ENCODE measurements at places on chromosomes 2 and 18.

GRCh38 chr2:23508066-23508390, 123.0 kb downstream of the KLHL29 start:
- no peak for DNase-seq

GRCh38 chr18:27823053-27823452, 353.9 kb downstream of the CDH2 start:
- no peak for DNase-seq

DNA sequence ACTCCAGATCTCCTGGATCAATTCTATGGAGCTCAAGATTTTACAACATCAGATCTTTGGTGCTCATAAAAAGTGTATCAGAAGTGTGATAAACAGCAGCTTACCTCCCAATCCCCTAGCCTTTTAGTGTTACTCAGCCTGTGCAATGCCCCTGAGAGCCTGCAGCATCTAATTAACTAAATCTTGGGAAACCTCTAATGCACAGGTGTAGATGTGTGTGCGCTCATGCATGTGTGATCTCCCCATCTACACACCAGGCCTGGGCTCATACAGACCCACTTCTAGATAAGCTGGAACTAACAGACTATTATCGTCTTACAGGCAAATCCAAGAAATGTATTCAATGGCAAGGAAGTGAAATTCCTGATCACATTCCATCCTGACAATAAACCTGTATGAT, 7.5 kb downstream of the SUCLG1 start:
- DNase-seq, result no peak

DNA sequence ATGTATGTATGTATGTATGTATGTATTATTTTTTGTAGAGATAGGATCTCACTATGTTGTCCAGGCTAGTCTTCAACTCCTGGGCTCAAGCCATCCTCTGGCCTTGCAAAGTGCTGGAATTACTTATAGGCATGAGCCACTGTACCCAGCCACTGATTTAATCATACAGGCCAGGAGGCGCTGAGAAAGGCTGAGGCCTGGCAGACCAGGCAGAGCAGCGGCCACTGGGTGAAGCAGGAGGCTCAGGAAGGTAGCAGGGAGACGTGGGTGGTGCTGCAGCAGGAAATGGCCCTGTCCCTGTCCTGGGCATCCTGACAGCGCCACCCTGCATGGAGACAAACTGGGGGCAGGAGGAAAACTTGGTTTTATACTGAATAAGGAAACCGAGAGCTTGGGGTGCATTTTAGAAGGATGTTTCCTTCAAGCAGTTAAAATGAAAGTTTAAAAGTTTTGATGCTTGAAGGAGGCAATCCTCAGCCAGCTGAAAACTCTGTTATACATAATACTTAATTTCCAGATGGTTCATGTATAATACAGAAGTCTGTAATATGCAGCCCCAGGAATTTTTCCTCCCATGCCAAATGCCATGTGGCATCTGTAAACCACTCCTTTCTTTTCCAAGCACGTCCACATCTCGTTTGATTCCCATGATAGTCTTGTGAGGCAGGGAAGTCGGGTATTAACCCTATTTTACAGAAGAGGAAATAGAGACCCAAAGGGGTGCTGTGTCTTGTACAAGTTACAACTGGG, 182.4 kb downstream of the CELF4 start:
- DNase-seq, result no peak

- DNase-seq, result no peak
Observed at GRCh38 chr2:231138699-231139098, 13.9 kb upstream of the HTR2B start.

DNA sequence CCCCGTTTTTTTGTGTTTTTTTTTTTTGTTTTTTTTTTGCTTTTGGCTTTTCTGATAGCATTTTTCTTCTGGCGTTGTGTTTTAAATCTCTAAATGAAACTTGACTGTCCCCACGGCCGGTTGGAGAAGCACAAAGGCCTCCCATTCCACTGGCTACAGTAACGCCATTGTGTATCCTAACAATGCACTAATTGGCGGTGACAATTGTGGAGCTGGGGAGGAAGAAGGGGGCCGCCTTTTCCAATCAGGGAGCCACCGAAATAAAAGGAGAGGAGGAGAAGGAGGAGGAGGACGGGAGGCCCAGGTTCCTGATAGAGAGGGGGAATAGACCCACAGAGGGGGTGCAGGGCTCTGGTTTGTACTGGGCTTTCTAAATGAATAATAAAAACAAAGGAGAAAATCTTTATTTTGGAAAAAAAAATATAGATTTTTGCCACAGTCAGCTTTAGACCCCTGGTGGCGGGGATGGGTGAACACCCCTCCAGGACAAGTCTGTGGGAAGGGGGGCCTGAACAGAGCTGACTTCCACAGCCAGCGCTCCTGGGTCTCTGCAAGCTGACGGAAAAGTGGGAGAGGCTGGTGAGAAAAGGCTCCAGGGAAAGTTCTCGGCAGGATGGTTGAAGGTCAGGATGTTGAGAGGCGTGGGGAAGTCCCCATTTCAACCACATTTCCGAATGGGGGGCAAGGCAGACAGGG, 43.7 kb upstream of the FZD5 start:
- DNase-seq, result no peak

GRCh38 chr18:46772357-46772756, 15.5 kb upstream of the ST8SIA5 start:
- DNase-seq, result no peak

DNA sequence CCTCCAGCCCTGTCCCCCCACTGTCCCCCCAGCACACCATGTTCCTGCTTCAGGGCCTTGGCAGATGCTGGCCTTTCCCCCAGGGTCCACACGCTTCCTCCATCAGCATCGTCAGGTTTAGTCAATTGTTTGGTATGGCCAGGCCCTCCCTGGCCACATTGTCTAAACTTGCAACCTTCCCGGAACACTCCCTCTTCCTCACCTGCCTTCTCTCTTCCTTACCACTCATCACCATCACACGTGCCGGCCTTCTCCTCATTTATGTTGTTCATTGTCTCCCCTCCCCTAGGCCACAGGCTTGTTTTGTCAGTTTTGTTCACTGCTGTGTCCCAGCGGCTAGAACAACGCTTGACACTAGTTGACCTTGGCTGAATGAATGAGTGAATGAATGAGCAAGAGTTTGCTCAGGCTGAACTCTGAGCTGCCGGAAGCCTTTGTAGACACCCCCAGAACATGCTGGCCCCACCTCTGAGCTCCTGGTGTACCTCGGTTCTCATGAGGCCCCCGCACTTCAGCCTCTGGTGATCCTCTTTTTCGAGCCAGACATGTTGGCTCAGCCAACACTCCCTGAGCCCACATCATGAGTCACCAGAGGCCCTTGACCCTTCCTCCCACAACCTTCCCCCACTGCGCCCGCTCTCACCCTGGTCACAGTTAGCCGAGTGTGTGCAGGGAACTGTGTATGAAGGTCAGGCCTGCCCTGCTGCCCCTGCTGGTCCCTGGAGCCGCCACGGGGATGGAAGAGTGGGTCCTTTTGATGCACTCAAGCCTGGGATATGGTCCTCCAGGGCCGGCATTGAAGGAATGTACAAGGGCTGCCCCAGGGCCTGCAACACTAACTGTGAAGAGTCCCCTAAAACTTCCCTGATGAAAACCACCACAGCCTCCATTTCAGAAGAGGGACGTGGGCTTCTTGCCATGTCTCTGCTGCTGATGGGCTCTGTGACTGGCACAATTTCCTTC, 57.5 kb downstream of the HS1BP3 start:
- DNase-seq, result peak; percentile 58

DNA sequence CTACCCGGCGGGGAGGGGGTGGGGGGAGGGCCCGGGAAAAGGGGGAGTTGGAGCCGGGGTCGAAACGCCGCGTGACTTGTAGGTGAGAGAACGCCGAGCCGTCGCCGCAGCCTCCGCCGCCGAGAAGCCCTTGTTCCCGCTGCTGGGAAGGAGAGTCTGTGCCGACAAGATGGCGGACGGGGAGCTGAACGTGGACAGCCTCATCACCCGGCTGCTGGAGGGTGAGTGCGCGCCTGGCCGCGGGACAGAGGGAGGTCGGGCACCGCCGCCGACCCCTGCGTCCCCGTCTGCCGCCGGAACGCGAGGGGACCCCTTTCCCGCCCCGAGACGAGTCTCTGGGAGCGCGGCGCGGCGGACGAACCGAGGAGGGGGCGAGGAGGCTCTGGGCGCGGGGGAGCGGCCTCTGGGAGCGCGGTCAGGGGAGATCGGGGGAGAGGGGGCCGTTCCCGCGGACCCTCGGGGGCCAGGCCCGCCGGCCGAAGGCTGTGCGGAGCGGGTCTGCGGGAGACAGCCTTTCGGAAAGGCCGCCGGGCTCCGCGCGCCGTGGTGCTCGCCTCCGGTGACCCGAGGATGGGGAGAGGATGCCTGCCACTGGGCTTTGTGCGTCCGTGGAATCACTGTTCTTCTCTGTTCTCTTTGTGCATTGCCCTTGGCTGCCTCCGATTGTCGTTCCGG, 463 bp downstream of the PPP1CB start:
- peak; percentile 48 for DNase-seq

GRCh38 chr2:139079311-139079710, 299.1 kb upstream of the NXPH2 start:
- no peak for DNase-seq

- no peak for DNase-seq
Observed at GRCh38 chr2:4530231-4530630, 826.9 kb downstream of the DCDC2C start.

DNA sequence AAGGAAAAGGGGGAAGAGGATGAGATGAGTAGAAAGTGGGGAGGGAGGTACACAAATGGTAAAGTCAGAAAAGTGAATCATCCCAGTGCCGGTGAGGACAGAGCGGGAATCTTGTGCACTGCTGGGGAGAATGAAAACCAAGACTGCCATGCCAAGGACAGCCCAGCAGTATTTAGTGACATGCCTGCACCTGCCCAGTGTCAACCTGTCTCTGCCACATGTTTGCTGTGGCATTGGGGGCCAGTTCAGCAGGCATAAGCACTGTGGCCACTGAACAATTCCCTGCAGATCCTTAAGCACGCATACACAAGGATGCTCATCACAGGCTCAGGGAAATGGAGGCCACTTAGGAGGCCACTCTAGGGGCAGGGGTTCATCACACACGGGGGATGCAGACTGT, 5.2 kb upstream of the KCNK3 start:
- DNase-seq, result no peak

- no peak for DNase-seq
Observed at GRCh38 chr2:218990052-218990451, 3.2 kb downstream of the CRYBA2 start.

DNA sequence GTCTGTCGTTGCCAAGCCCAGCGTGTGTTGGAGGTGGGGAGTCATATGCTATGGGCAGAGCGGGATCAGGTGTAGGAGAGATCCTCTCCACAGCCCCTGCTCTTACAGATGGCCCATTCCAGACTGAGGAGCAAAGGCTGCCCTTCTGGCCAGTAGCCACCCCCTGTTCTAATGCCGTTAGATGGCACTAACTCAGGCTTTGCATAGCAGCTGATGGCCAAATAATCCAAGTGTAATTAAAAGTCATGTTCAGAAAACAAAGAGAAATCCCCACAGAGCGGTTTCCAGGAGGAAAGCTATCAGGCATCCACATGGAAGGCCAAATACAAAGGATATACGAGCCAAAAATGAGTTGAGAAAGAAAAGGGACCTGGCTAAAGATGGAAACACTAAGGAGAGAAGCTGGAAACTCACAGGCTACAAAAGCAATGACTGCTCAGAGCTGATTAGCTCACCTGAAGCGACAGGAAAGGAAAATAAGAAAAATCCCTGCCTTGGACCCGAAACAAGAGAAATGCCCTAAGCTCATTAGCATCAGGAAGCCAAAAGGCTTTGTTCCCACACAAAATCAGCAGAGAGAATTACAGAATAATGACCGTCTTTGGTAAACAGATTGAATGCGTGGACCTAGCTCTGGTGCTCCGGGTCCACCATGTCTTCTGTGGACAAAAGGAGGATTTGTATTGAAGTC, 1002.4 kb upstream of the KLHL29 start:
- no peak for DNase-seq

- DNase-seq, result no peak
Observed at GRCh38 chr2:209584472-209584871, 160.6 kb downstream of the MAP2 start.
